ENCODE measurements at places on chromosomes 6 and 20. TPM values are rescaled to one million over a fixed set of nuclear protein-coding genes. Genes with fewer than 3 reads are reported as not detected.
A peak's percentile ranks its signal among the peaks of the same experiment; 100 is the strongest.

The ADA gene
- 12.6 TPM for total RNA-seq

The KIF16B gene
- total RNA-seq: 19.0 TPM

The NKX2-2 gene
- total RNA-seq: not detected

The NKX2-4 gene
- total RNA-seq: not detected

The TINAG gene
- total RNA-seq: not detected

The UQCC2 gene
- total RNA-seq: 47.1 TPM

DNA sequence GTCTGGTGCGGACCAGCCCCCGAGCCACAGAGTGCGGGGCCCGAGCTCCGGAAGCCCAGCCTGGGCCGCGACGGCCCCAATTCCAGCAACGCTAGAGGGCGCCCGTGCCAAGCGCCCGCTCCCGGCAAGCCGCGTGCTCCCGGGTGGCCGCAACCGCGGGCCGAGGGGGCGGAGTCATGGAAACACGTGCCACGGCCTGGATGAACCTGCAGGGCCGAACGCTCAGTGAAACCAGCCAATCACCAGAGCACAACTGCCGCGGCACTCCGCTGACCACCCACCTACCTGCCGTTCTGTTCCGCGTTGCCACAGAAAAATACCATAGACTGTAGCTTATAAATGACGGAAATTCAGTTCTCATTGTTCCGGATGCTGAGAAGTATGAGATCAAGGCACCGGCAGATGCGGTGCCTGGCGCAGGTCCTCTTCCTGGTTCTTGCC, 85.7 kb upstream of the FOXC1 start:
- DNase-seq: peak; percentile 34

DNA sequence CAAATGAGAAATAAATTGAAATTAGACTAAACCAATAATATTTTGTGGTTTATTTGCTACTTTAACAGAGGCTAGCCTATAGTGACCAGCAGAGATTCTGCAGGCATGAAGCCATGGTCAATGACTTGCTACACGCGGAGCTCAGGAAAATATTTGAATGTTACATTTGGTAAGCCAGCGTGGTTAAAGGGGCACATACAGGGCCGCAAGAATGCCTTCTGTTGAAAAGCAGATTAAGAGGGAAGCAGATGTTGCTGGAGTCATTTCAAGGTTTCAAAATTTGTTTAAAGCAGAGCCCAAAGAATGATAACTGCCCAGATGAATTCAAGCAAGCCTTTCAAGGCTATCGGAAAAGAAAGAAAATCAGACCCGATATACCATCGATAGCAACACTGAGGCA, 294.3 kb upstream of the MAN1A1 start:
- no peak for DNase-seq

DNA sequence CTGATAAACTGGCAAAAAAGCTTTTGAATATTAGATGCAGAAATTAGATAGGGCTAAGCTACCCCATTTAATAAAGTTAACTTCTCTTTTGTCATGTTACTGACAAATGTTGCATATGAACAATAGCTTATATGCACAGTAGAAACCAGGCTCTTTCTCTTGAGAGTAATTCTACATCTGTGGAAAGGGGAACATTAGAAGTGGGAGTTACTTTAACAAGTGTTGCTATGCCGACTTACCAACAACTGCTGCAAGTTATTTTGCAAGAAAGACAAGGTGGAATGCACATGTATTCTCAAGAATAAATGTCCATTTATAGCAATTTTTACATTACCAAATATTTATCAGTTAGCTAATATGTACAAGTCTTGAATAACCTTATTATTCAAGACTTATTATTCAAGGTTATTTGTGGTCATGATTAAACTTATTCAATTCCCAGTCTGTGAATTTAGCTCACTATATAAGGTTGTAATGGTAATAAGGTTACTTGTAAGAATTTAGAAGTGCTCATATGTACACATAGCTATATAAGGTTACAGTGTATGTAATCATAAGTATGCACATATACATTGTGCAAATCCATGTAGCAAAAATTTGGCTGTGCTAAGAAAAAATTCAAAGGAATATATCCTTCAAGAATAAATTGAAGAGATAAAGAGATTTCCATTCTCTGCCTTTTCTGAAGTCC, 38.3 kb downstream of the ADGRG6 start:
- DNase-seq: no peak

GRCh38 chr6:130359736-130360135, 6.1 kb upstream of the TMEM200A start:
- peak; percentile 18 for DNase-seq

Measured in bronchial epithelial cell (primary cell).